Panc1 (cell line): ENCODE measurements at places on chromosomes 11 and 22. TPM values are rescaled to one million over a fixed set of nuclear protein-coding genes. Genes with fewer than 3 reads are reported as not detected.

DNA sequence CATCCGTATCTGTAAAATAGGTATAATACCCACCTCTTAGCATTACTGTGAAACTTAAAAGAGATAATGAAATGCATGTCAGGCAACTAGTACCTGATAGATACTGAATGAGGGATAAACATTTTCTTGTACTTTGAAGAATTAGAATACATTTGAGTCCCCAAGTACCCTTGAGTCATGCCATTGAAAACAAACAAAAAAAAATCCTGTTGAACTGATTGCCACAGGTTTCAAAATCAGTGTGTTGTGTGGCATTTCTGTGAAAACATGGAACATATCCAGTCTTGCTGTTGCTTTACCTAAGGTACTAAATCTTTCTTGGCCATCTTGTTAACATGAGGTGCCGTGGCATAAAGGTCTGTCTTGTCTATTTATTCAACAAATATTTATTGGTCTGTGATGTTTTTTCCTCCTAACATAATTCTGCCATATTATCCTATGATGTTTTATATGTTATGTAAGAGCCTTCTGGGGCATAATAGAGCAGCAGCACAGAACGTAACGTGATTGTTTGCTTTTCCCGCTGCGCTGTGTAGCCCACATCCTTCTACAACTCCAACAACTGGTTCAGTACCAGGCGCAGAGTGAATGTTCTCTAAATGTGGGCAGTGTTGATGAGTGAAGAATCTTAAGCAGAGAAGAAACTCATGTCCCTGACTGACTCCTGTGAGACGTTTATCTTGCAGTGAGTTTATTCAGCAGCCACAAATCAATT, 79.3 kb upstream of the RAB1B start:
- no peak for DNase-seq

SERGEF gene
- 35.5 TPM for total RNA-seq

DNA sequence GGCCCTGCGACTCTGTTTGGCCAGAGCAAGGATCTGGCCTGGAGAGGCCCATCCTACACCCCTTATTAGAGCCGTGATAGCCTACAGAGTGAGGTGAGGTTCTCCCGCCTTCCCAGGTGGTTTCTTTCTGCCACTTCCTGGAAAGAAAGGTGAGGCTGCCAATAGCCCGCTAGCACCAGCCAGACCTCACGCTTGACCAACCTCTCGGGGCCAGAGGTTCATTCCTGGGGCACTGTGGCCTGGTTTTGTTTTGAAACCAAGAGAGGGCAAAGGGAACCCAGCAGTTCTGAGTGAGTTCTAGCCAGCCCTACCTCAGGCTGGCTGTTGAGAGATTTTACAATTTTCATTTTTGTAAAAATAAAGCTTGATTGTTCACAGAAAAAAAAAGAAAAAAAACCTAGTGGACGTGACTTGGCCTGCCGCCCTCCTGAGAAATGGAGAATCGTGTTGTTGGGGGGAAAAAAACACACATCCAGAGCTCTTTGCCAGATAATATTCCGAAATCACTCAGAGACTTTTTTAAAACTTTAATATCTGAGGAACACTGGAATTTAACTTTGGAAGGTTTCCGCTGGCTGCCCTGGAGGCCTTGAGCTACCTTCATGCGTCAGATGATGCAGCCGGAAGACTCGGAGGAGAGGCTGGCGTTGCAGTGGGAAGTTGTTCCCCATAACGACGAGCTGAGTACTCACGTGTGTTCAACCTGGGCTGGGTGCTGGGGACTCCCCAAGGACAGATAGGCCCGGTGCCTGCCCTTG, 84.5 kb downstream of the BCR start:
- no peak for DNase-seq

DNA sequence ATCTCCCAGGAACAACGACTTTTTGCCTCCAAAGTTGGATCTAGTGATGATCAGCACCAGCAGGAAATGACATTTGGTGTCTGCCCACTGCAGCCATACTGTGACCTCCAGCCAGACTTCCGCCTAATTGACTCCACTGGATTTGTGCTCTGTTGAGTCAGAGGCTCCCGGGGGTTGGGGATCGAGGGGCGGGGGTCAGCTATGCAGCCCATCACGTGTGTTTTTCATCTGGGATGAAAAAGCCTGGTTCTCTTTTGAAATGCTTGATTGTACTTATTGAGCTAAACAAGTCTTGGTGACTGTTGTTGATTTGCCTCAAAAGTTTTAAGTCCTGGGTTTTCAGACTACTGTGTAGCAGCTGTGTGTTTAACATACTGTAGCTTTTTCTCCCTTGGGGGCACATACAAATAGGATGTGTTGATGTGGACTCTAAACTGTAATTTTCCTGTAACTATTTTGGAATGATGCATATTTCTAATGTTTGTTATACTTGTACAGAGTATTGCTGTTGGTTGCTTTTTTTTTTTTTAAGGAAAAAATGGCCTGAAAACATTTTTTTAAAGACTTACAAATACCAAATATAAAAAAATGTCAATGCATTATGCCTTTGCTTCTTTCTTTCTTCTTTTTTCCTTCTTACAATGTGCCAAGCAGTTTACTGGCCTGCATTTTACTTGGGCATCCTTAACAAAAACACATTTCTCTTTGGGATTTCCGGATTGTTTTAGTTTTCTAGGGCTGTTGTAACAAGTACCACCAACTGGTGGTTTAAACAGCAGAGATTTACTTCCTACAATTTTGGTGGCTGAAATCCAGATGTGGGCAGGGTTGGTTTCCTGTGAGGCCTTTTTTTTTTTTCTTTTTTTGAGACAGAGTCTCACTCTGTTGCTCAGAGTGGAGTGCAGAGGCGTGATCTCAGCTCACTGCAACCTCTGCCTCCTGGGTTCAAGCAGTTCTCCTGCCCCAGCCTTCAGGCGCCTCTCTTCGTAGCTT, 46.1 kb upstream of the OR4B1 start:
- no peak for DNase-seq

ATL3 gene
- total RNA-seq, result 79.0 TPM

GRCh38 chr11:119888119-119888518, 159.1 kb upstream of the NECTIN1 start:
- no peak for DNase-seq

OR51I1 gene
- not detected for total RNA-seq

DNA sequence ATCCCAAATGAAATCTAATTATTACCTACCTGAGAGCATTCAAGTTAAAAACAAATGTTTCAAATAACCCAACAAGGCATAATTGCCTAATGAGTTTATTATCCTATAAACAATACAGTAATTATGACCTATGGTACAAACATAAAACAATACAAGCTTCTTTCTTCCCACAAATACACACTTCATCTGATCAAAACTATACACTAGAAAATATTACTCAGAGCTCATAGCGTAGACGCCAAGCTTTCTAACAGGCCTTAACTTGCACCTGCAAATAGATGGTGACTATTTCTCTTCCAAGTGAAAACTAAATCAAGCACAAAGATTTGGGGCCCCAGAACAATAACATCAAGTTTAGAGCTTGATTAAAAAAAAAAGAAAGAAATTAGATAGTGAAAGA, 78.1 kb downstream of the SOX6 start:
- DNase-seq, result no peak

GRCh38 chr11:7524462-7525235, 10.8 kb downstream of the PPFIBP2 start:
- DNase-seq, result no peak

- no peak for DNase-seq
Observed at GRCh38 chr22:37659066-37659896, 758 bp downstream of the PDXP start.

GRCh38 chr11:130522284-130522961, 74.0 kb downstream of the ADAMTS15 start:
- DNase-seq, result no peak

DNA sequence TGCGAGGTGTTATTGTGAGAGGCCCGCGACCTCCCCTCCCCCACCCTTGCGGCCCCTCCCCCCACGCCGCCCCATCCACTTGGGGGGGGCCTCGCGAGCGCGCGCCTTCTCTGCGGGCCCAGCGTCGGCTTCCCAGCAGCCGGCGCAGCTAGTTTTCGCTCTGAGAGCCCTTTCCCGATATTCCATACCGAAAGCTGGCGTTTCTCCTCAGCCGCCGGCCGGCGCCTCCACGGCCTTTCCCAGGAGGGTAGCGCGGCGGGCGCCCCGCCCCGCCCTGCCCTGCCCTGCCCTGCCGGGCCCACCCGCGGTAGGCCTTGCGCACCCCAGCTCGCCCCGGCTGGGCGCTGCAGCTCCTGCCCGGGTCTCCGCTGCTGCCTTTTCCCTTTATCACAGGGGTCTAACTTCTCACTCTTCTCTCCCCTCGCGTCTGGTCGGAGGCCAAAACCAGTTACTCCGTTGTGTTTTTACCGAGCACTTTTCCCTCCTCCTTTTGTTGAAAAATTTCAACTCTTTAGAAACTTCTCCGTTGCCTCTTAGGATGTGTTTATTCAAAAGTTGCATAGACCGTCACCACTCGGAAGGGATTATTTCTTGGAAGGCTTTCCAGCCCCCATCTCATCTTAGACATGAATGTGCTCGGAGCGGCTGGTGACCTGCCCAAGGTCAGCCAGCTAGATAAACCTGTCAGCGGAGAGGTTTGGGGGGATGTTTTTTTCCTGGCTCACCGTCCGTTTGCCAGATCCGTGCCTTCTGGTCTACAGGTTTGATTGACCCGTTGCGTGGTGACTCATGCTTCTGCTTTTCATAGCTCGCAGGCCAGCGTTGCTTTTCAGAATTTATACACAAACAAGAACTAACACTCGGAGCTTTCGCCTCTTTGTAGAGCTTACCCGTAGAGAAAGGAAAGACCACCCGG, 648 bp downstream of the PAFAH1B2 start:
- no peak for DNase-seq

DNA sequence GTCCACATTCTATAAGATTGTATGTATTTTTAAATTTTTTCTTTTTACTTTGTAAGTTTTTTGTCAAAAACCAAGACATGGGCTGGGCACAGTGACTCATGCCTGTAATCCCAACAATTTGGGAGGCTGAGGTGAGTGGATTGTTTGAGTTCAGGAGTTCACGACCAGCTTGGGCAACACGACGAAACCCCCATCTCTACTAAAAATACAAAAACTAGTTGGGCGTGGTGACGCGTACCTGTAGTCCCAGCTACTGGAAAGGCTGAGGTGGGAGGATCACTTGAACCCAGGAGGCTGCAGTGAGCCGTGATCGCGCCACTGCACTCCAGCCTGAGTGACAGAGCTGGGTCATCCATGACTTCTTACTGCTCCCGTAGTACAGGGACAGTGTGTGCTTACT, 84.8 kb upstream of the PRDM11 start:
- DNase-seq, result no peak

NXPE4 gene
- not detected for total RNA-seq

DNA sequence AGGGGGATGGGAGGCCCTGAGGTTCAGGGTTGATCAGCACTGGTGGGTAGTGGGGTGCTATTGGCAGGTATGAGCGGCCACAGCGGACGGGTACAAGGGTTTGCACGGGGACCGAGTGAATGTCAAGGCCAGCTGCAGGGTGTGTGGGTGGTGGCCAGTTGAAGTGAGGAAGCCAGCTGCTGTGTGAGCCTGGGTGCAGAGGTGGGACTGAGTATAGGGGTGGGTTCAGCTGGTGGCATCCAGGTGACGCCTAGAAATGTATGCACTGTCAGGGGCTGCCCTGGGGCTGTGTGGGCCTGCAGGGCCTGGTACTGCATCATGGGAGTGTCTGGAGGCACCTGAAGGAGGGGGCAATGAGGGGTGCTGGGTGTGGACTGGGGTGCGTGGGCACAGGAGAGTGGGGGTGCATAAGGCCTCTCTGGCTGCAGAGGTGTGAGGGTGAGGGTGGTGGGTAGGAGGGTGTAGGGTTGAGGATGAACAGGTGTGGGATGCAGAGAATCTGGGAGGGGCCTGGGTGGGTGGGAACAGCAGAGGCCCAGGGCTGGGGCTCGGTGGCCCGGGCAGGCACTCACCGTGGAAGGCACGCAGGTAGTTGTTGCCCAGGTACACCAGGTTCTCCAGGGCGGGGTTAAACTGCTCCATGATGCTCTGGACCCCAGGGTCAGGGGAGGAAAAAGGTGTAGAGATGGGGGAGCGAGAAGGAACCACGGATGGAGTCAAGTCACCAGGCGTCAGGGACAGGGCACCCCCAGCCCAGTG, 1.7 kb downstream of the BAIAP2L2 start:
- DNase-seq, result no peak

GRCh38 chr22:43302531-43303041, 40.6 kb downstream of the SCUBE1 start:
- DNase-seq, result no peak

DNA sequence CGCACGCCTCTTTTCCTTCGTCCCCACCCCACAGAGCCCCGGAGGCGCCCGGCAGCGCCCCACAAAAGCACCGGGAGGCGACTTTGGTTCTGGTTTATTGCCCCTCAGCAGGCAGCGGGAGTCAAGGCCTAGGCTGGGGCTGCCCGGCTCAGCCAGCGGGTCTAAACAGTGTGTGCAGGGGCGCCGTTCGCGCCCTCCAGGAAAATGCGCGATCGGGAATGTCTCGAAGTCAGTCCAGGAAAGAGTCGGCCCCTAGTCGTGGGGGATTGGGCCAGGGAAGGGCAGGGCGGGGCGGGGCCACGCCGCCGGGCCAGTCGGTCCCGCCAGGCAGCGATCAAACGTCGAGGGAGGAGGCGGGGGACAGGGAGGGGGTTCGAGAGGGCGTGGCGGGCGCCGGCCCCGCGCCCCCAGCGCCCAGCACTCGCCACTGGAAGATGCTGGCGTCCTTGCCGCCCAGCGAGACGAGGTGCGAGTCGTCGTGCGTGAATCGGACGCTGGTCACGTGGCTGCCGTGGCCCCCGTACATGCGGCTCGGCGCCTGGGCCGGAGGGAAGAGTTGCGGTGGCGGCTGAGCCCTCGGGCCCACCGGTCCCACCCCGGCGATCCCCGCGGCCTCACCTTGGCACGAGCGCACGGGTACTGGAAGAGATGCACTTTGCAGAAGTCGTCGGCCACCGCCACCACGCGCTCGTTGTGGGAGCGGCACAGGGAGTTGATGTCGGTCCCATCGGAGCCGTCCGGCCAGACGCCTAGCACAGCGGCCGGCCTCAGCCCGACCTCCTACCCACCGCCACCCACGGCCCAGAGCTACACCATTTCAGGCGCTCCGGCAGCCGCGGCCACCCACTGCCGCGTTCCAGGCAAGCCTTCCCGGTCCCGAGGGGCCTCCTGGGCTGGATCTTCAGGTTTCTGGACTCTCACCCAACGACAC, 741 bp upstream of the MTA2 start:
- DNase-seq, result no peak

DNA sequence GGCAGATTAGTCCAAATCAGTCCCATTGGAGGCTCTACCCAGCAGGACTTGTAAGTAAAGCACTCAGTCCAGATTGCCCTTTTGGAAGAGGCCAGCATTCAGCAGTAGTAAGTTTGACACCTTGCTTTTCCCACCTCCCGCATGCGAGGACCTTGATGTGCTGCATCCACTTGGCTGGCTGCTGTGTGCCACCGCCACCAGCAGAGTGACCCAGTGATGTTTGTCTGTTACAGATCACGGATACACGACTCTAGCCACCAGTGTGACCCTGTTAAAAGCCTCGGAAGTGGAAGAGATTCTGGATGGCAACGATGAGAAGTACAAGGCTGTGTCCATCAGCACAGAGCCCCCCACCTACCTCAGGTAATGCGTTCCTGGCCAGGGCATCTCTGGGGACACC, 6.6 kb downstream of the SMARCB1 start:
- no peak for DNase-seq

DNA sequence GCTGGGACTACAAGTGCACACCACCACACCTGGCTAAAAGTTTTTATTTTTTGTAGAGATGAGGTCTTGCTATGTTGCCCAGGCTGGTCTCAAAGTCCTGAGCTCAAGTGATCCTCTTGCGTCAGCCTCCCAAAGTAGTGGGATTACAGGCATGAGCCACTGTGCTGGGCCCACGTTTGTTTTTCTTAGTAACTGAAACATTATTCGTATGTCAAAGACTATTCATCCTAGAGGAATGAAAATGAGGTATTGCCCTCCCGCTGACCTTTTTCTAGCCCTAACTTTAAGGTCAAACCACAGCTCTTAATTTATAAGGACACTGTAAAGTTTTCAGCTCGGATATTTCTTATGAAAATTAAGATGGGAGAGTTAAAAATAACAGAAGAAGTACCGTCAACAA, 33.2 kb upstream of the PAX6 start:
- DNase-seq, result no peak
